ENCODE measurements at places on chromosomes 1 and 21. TPM values are rescaled to one million over a fixed set of nuclear protein-coding genes. Genes with fewer than 3 reads are reported as not detected.

DNA sequence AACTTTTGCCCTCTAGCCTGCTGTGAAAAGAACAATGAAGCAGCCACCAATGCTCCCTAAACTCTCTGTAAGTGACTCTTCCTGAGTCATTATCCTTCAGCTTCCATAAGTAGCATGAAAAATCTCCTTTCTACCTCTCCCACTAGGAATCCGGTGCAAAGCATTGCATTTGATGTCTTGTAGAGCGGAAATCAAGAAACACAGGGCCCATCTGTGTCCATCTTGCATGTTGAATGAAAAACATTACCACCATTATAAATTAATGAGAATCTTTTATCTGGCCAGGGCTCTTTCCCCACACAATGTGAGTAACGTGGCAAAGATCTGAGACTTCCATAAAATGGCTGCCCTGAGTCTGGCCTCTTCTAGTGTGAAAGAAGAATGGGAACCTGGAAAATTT is 324.4 kb downstream of the ADGRL2 start:
- no peak for DNase-seq

- peak; percentile 29 for DNase-seq
Measured at GRCh38 chr1:109873278-109874175, 37.1 kb upstream of the CSF1 start.

DNA sequence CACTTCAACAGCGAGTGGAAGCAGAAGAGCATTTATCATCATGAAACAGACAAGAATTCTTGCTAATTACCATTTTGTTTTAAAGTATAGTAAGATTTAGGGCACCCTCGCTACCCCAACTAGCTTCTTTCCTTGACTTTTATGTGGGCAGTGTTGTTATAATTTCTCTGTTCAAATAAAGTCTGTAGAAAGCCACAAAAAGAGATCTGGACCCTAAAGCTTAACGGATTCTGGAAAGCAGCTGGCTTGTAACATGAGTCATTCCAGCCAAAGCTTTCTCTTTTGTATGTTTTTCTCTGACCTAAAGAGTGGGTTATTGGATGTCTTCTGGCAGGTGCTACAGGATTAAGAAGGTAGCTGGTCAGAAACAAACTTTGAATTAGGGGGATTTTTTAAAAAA is 37.4 kb downstream of the RUNX1 start:
- peak; percentile 70 for DNase-seq

DNA sequence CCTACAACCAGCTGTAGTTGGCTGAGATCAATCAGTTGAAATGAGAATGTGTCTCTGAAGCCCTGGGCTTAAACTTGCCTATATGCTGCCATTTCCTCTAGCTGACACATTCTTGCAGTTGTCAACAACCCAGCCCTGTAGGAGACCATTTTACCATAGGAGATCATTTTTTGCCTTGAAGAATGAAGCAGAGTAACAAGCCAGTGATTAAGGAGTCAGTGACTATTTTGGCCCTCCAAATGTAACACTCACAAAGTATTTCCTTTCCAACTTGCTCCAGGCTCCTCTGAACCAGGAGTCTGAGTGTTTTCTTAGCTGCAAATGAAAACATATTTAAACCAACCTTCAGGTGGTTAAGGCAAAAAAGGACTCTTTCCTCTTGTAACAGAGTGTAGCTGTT is 183.5 kb downstream of the ZZZ3 start:
- peak; percentile 6 for DNase-seq

DNA sequence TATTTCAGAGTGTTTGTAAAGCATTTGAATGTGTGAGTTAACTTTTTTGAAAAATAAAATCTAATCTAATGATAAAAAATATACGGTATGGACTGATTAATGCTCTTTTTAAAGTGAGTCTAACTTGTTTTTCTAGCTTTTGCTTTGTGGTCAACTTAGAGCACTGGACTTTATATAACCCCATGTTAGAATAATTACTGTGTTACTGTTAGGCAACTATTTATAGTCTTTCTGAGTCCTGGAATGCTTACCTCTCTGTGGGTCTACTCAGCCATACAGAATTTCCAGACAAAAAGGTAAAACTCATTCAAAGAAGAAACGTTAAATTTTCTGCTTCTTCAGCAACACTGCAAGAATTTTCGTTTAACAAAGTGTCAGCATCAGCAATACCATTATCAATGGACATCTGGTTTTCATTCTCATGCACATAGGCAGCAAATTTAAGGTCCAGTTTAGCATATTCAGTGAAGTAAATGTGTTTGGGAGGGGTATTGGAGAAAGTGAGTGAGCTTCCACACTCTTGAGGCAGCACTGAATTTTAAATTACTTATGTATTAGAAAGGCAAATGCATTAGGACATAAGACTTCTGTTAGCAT is 664.7 kb upstream of the NEGR1 start:
- no peak for DNase-seq

DNA sequence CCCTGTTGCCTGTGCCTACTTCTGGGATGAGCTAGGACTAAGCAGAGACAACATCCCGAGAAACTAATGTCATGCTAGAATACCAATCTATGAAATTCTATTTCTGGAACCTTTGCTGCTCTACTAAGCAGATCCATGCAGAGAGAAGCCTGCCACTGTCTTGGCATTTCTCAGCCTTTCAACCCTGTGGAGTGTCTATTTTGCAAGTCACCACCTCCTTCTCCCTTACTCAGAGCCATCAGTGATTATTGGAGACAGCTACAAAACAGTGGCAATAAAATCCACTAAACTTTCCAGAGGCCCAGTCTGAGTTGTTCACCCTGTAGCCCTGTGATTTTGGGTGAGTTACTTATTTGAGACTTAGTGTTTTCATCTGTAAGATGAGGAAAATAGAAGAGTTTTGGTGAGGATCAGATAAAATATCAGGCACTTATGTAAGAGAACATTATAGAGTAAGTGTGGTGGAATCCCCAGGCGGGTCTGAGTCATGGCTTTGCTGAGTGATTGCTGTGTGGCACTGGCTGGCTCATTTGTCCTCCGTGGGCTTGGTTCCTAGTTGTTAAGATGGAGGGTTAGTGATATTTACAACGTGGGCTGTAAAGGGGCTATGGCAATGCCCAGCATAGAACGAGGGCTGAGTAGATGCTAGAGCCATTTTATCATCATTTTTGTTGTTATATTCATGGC is 61.1 kb downstream of the FMN2 start:
- peak; percentile 36 for DNase-seq

DNA sequence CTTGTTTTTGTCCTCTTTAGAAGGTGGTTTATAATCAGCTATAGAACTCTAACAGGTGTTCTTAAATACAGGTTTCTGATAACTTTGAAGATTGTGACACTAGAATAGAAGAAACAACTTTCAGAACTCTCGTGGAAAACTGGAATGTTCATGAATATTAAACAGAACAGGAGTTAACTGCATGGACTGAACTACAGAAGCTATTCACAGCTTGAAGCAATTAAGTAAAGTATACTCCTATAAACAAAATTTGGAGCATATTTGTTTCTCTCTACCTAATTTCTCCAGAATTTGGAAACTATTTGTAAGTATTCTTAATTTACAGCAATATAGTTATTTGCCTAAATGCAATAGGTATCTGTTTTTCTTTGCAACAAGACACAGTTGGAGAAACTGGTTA is 824.8 kb downstream of the ADGRL2 start:
- DNase-seq: no peak

DNA sequence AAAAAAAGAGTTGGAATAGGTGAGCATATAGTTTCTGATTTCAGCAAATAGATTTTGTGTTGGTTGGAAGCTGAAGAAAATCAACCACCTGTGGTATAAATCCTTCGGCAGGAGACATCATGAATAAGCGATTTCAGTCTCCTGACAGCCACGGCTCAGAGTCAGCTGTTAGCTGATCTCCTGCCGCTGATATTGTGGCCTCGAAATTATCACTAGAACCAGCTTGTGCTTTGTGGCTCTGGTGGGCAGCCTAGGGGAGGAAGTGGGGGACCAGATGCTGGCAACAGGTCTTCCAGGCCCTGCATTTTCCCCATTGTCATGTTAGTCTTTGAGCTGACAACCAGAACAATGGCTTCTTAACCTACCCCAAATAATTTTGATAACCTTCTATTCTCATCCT is 842 bp upstream of the GCSAML start:
- DNase-seq: no peak

GRCh38 chr1:207179036-207179435 is 75.0 kb downstream of the C4BPA start:
- DNase-seq: no peak

DNA sequence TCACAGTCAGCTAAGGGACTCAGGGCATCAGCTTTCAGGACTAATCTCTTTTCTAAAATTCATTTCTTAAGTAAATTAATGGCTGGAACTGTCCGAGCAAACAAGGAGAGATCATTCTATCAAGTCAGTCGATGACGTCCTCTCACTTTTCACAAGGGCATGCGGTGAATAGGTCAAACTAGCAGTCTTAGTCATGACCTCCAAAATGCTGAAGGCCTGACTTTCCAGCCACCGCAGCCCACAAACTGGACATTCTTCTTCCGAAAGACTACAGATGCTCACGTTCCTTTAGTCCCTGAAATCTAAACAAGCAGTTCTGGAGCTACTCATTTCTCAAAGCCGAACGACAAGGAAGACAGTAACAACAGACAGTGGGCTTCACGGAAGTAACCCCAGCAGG is 127.9 kb downstream of the TIAM1 start:
- DNase-seq: peak; percentile 26

GRCh38 chr1:9397997-9398526 is 105.4 kb downstream of the SPSB1 start:
- peak; percentile 62 for DNase-seq

DNA sequence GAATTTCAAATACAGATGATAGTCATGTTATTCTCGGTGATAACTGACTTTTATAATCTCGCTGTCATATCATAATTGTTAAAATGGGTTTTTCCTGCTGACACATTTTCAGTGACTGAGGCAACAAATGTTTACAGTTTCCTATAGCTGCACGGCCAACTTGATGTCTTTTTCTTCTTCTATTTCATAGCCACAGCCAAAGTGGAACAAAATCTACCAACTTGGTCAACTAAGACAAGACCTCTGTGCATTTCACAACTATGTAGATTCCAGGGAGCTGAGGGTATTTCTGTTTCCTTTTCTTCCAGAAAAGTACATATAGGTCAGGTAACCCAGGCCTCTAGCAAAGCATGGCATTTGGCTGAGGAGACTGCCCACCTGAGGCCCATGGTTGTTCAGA is 10.4 kb upstream of the AHCYL1 start:
- DNase-seq: no peak

DNA sequence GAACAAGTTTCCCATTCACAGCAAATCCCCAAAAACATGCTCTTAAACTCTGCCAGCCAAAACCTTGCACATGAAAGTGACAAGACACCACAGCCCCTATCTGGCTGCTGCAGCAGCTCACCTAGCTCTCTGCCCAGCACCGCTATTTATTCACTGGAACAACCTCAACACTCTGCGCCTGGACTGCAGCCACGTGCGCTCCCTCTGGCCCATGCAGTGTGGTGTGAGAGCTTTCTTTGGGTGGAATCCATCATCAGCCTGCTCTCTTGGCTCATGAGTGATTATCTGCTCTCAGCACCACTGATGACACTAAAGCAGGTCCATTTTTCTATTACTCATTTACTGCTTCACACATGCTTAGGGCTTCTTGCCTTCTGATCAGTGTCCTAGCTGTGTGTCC is 11.4 kb downstream of the KCNJ6 start:
- no peak for DNase-seq

- DNase-seq: no peak
Measured at GRCh38 chr1:151986501-151987190, 7.0 kb downstream of the S100A10 start.

DNA sequence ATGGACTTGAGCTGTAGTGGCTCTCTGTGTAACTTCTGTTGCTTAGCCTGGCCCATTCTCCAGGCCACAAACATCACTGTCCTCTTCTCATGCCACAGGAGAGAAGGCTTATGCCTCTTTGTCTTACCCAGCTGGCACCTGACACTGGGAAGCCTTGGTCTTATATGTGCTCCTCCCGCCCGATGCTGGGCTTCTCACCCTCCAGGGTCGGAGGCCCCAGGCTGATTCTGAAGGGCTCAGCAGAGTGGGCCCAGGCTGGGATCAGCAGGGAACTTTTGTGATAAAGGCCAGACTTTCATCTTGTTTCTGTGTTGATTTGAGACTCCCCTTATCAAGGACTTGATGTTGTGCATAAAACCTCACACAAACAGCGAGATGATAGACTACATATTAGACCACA is 29.8 kb downstream of the TRPM2 start:
- no peak for DNase-seq

DNA sequence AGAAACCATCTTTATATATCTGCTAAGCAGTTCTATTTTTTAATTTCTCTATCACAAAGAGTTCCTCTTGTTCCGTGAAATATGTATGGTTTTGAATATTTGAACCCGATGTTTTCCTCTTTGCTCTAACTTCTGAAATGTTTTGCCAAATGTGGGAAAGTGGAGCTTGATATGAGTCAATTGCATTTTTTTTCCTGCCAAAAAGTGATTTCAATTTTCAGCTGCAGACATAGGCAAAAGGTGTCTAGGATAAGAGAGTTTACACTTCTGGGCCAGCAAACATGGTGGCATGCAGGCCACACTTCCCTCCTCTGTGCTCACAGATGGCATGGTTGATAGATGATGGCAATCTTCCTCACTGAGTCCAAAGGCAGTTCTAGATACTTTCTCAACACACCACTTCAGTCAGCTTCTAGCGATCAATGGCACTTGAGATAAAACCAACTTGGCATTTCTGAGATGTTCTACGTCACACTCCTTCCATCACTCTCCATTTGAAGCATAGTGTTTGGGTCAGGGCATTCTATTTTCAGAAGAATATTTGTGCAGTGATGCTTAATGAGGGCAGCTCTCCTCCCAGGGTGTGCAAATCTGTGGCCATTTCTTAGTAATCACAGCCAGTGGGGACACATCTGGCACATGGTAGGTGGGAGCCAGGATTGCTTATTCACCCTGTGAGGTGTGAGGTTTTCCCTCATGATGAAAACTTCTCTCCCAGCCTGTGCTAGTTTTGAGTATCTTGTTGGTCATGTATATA is 54.4 kb upstream of the SCAF4 start:
- no peak for DNase-seq

DNA sequence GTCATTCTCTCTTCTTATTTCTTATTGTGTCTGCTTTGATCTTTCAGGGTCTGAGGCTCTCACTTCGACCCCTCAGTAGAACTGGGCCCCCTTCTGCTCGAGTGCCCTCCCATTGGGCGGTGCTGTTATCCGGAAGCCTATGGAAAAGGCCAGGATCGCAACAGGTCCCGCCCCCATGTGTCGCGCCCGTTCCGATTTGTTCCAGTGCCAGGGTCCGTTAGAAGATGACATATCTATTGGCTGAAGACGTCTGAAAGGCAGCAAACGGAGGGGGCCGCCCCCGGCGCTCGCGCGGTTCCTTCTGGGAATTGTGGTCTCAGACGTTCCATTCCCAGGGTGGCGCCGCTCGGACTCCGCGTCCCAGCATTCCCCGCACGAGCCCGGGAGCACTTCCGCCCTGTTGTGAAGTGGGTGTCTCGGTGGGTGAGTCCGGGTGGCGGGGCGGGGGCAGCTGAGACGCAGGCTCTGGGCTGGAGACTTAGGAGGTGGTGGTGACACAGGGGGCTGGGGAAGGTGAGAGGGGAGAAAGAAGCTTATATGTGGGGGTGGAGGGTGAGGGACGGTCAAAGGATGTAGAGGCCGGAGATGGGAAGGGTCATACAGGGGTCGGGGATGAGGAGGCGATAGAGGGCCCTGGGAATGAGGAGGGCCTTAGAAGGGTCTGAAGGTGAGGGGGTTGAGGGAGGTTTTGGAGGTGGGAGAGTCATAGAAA is at the start of gene ZSCAN20:
Gene ZSCAN20 (plus strand): TSS at position 377 of the 712 bp plus-strand sequence. CDS start 6,644 bp downstream, outside the sequence.
- peak; percentile 98 for DNase-seq

The TNFSF4 gene
- polyA plus RNA-seq: 10.8 TPM

The GCSAML gene
- not detected for polyA plus RNA-seq

The QSOX1 gene
- polyA plus RNA-seq: 765 TPM

The PCSK9 gene
- polyA plus RNA-seq: 0.17 TPM

The PRMT6 gene
- 12.5 TPM for polyA plus RNA-seq

The GJA5 gene
- 0.07 TPM for polyA plus RNA-seq

The SLC2A5 gene
- 0.03 TPM for polyA plus RNA-seq

The ARHGAP29 gene
- 19.1 TPM for polyA plus RNA-seq

The XCL2 gene
- not detected for polyA plus RNA-seq
